ENCODE measurements at places on chromosomes 3 and 15. TPM values are rescaled to one million over a fixed set of nuclear protein-coding genes. Genes with fewer than 3 reads are reported as not detected.

Gene LIPC
- 17.2 TPM for total RNA-seq

Gene LMOD3
- total RNA-seq, result not detected

DNA sequence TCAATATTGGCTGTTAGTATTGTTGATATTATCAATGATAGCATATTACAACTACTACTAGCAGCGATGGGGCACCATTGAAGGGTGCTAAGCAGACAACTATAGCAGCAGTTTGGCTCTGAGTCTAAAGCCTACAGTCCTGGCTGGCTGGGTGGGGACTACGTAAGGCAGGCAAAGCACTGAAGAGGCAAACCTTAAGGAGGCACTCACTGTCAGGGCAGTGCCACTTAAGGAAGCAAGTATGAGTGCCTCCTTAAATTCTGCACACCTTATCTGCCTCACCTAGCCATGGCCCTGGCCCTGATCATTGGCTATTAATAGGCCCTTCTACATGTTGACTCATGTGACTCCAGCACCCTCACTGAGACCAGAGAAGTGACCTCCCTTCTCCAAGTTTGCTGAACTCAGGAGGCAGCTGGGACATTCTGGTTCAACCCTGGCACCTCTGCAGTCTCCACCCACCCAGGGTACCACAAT, 20.6 kb downstream of the CDCP1 start:
- DNase-seq, result no peak

- DNase-seq, result no peak
Measured at GRCh38 chr3:47792699-47793098, 10.2 kb upstream of the DHX30 start.

GRCh38 chr3:71129611-71130431, 453.7 kb downstream of the FOXP1 start:
- no peak for DNase-seq

DNA sequence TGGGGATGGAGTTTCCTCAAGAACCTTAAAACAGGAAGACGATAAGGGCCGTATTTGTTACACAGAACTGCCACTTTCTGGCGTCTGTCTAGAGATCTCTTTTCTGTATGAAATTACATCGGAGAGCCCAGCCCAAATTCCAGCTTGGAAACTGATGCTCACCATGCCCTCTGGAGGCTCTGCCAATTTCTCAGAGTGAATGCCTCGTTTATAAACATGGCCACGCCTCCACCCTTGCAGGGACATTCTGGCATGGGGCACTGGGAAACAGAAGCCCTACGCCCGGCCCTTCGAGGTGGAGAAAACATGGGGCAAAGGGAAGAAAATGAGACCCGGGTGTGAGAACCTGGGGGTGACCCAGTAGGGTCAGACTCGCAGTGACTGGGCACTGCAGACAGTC, 53.4 kb upstream of the SEC13 start:
- DNase-seq, result no peak

GRCh38 chr15:77035584-77035983, 35.3 kb downstream of the TSPAN3 start:
- DNase-seq, result peak; percentile 5

- DNase-seq, result no peak
Measured at GRCh38 chr15:44414001-44414400, 13.4 kb upstream of the CTDSPL2 start.

DNA sequence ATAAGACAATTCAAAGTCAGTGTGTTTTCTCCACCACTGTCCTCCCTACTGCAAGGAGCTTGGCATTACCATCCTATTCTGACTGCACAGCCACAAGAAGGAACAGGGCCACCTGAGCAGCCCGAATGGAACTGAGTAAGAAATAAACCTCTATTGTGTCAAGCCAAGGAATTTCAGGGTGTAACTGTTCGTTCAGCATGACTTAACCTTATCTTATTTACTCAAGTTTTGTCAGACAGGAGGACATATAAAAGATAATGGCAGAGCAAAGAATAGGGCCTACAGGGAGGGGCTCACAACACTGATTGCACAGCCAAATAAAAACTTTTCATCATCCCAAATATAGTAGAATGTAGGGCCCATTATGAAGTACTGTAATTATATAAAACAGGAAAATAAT, 236.1 kb downstream of the NEK10 start:
- no peak for DNase-seq

DNA sequence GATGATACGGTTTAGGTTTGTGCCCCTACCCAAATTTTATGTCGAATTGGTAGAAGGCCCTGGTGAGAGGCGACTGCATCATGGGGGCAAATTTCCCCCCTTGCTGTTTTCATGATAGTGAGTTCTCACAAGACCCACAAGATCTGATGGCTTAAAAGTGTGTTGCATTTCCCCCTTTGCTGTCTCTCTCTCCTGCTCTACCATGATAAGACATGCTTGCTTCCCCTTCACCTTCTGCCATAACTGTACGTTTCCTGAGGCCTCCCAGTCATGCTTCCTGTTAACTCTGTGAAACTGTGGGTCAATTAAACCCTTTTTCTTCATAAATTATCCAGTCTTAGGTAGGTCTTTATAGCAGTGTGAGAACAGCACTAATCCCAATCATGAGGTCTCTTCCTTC, 381.2 kb downstream of the RSL24D1 start:
- DNase-seq, result no peak
